Left kidney (tissue), 8 donors: ENCODE measurements at places on chromosomes 1 and 21.

- DNase-seq = no peak
These were observed 36.0 kb upstream of the IRF2BP2 start for GRCh38 chr1:234645964-234646363.

DNA sequence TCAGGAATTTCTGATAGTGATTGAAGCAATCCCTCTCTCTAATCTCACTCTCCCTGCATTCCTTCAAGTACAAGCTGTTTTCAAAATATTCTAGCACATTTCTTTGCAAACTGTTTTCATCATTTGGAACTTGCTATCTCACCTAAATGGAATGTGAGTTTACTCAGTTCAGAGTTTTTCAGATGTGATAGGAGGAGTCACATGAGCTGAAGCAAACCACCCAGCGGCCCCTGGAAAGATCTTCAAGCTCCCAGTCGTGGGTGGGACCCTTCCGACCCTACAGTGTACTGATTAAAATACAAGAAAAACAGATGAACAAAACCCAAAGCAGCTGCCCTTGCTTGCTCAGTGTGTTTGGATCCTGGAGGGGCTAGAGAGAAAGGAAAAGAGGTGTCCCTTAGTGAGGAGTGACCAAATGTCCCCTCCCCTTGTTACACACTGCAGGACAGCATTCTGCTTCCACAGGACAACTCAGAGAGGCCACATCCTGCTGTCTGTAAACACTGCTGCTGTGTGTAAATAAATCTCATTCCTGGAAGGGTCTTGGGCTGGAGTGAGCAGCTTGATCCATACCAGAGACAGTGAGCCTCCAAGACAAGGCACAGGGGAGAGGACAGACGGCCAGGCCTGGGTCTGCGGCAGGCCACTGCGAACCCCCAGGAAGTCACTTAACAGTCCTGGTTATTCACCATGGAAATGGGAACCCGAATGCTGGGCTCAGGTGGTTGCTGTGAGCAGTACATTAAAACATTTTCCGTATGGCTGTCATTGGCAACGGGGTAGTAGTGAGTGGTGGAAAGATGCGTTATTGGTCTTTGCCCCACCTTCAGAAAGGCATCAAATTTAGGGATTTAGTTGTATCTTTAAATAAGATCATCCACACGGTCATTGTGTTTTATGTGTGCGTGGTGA is 229.2 kb downstream of the RHOU start:
- DNase-seq = no peak

GRCh38 chr1:71587961-71588360 is 507.1 kb upstream of the ZRANB2 start:
- DNase-seq = peak; percentile 31

DNA sequence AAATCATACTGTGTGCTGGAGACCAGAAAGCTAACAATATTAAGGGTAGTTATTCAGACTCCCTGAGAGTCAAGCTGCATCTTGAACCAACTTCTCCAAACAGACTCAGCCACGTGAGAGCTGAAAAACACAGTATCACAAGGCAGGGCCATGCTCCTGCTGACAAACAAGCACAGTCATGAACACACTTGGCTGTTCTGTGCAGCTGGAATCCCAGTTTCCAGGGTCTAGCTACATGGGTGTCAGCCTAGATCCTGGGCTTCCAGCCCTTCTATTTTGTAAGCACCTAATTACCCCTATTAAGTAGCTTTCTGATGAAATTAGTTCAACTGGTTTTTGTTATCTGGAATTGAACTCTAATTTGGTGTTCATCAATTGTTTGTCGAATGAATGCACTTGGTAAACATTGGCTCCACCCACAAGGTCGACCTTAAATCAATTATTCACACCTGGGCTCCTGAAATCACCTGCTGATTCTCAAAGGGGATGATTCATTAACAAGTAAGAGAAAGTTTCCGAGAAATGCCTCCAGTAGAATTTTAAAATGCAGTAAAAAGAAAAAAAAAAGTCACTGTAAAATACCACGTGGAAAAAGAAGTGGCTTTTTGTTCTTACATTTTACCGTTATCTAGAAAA is 179.3 kb downstream of the ZC3H11B start:
- DNase-seq = no peak

GRCh38 chr1:46288485-46289133 is 14.8 kb downstream of the LRRC41 start:
- no peak for DNase-seq

DNA sequence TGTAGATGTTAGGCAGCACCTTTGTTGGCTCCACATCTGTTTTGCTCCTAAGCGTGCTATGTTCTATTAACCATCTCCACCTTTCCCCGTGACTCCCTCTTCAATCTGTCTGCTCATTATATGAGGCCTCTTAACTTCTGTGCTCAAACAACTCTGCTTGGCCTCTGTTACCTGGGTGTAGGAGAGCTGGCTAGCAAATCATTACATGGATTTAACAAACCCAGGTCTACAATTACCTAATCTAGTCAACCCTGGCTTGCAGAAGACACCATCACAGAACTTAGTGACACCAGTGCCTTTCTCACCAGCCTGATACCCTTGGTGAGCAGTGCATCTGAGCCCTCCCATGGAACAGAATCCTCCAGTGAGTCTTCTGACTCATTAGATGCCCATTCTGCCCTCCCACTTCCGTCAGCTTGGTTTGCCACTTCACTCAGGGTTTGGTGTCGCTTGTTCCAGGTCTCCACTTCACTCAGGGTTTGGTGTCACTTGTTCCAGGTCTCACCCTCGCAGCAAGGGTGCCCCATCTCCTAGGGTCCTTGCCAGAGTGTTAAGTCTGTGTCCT is 92.0 kb upstream of the KIF26B start:
- no peak for DNase-seq
